ENCODE measurements at places on chromosomes 1 and 21.

DNA sequence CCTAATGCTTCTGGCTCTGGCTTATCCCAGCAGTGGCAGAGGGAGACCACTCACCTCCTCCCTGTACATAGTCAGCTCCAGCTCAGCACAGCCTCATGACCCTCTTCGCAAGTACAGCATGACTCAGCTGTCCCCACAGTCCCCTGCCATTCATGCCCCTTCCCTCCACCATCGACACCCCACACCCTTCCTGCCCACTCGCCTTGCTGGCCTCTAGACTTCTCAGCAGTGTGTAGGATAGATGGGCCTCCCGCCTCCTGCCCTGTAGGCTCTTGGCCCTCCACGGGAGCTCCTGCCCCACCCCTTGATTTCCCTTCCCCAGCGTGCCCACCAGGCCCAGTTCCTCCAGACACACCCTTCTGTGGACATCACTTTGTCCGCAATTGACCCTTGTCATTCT is 9.8 kb downstream of the NPR1 start:
- DNase-seq: no peak

DNA sequence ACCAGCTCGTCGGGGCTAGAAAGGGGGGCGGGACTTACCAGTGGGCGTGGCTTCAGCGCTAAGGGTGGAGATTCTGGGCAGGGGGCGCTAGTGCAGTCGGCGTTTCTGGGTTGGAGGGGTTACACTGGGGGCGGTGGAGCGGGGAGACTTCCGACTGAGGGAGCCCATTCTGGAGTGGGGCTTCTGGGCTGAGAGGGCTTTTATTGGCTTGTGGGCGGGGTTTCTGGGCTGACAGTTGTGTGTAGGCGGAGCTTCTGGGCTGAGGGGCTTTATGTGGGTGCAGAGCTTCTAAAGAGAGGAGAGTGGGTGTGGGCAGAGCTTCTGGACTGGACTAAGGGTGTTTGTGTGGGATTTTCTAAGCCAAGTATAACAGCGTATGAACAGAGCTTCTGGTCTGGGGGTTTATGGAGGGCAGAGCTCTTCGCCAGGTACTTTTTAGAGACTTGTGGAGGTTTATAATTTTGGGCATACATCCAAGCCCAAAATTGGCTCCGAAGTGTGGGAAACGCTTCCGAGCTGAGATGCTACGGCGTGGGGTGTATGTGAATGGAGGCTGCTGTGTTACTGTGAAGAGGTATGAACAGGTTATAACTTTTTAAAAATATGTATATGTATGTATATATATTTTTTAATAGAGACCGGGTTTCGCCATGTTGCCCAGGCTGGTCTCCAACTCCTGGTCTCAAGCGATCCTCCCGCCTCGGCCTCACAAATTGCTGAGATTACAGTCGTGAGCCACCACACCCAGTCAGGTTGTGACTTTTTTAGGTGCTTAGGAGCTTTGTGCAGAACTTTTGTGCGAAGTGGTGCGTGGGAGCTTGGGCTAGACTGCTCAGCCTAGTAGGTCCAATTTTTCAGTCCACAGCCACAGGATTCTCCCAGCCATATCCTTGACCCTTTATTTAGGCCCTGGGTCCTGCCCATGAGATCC is 825 bp downstream of the TMEM39B start:
- DNase-seq: no peak

- no peak for DNase-seq
These were observed 132.1 kb downstream of the PRDM2 start for GRCh38 chr1:13832100-13832499.

- DNase-seq: no peak
These were observed 653 bp downstream of the CASP9 start for GRCh38 chr1:15523104-15524020.

GRCh38 chr1:244901400-244902015 is 37.2 kb upstream of the HNRNPU start:
- no peak for DNase-seq

DNA sequence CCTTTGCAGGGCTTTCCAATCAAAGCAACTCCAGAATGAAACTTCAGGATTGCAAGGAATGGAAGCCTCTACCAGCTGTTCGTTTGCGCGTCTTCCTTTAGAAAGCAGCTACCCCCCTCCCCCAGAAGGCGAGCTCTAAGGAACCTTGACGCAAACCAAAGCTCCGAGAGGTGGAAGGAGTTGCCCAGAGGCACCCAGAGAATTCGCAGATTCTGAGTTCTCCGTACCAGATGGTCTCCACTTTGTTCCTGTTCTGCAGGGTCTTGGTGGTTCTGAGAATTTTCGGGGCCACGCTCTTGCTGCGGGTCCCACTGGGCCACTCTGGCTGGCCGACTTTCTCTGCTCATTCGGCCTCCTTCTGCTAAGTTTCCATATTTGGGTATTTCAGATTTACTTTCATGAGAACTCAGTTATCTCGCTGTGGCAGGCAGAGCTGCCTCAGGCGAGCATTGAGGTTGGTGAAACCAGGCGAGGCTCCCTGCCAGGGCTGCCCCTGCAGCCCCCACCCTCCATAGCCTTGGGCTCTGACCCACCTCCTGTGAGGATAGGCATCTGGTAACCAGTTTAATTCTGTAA is 801 bp downstream of the TRAF5 start:
- DNase-seq: no peak

GRCh38 chr1:11479375-11479979 is 522 bp downstream of the DISP3 start:
- DNase-seq: no peak

- peak; percentile 30 for DNase-seq
These were observed 35.4 kb downstream of the RBM11 start for GRCh38 chr21:14251336-14251735.

- DNase-seq: no peak
These were observed 18.8 kb upstream of the FASLG start for GRCh38 chr1:172640111-172640510.

DNA sequence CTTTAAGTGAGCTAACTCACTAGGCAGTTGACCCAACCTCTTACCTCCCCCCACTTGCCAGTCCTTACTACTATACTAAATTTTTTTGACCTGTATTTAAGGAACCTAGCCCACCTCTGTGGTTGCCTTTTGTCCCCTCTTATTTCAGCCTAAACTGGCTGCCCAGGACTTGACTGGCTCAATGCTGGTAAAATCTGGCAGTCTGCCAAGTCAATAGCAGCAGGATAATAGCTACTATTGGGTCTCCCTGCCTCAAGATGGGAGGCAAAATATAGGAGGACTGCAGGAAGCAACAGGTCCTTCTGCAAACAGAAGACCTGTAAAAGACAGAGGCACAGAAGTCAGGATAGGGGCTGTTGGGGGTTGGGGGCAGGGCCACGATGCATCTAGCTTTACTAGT is 144.2 kb upstream of the POGK start:
- DNase-seq: no peak

DNA sequence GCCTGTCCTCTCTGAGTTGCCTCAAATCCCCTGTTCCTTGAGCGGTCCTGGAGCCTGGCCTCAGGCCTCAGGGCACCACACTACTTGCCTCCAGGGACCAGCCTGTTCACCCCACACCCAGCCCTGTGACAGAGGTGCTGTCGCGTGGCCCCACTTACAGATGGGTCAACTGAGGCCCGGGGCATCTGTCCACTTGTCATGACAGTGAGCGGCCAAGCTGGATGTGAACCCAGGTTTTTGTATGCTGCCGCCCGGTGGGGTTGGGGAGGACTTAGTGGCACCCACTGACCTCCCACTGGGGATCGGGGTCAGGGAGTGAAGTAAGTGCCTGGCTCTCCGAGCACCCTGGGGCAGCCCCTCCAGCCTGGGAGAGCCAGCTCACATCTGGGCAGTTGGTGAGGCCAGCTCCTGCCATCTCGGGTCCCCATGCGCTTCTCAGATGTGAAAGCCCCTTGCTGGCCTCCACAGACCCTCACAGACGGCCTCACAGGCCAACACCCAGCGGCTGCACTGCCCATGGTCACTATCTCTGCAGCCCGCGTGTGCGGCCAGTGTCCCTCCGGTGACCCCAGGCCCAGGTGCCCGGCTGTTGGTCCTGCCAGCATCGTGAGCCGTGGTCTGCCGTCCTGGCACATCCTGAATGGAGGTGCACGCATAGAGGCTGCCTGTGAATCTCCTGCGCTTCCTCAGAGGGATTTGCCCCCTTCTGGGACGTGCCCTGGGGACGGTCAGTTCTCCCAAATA is 9.3 kb upstream of the FAAP20 start:
- DNase-seq: no peak

GRCh38 chr1:147496571-147497210 is 44.6 kb upstream of the BCL9 start:
- DNase-seq: no peak

DNA sequence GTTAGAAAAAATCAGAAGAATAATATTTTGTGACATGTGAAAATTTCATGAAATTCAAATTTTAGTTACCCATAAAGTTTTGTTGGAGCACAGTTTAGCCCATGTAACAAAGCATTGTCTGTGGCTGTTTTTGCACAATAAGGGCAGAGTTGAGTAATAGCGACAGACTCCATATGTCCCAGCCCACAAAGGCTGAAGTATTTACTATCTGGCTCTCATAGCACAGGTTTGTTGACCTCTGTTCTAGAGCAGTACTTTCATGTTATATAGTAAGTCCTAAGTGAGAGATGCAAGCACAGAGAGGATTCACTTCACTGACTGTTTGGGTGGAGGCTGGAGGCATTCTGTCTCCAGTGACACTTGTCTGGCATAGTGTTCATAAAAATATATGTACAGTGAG is 6.8 kb downstream of the LAMC1 start:
- no peak for DNase-seq

DNA sequence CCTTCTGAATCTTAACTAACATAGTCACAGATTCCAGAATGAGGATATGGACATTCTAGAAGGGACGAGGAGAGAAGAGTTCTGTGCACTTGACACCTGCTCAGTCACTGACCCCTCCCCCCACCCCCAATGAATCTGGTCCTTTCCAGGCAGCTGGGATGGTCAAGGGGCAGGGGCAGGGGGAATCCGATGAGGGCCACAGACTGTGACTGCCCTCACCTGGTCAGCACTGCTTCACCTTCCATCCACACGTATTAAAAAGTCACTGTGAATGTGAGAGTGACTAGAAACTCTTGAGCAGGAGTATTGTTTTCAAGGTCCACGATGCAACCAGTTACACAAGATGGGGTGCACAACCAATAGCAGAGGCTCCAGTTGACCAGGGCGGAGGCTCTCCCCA is 9.5 kb upstream of the PRAMEF12 start:
- DNase-seq: no peak

DNA sequence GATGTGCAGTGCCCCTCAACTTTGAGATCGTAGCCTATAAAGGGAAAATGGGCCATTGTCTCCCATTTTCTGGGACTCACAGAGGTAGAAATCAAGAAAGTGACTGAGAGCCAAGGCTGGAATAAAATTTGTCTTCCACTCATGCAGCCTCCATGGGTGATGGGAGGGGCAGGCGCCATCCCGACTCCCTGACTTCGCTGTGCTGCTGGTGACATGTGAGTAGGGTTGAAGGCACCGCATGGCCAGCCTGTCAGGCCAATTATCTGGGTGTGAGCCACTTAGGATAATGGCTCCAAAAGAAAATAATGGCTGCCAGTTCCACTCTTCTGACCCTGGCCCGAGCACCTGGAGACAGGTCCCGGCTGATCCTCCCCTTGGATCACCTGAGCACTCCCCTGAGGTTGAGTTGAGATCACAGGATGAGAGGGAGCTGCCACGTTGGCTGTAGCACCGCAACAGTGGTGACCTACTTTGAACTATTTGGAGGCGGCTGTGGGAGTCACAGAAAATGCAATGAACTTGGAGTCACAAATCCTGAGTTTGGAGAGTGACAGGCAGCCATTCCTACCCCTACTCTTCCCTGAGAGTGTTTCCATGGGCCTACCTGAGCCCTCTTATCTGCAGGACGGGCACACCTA is 26.3 kb downstream of the CAPN9 start:
- DNase-seq: no peak

DNA sequence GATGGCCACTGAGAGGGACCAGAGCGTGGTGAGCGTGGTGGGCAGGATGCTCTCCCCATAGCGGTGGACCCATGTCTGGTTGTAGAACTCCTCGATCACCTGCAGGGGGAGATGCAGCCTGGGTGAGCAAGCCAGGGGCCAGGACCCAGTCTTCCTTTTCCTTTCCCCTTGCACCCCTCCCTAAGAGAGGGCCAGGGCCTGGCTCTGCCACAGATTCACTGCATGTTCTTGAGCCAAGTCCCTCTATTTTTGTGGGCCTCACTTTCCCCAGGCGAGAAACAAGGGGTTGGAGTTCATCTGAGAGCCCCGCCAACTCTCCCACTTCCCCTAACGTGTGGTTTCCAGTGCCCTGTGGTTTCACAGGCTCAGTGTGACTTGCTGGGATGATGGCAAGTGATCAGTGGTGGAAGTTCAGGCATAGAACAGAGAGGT is 27.5 kb downstream of the SLC2A1 start:
- DNase-seq: peak; percentile 55

GRCh38 chr1:39243302-39243701 is 38.8 kb downstream of the MACF1 start:
- DNase-seq: no peak

DNA sequence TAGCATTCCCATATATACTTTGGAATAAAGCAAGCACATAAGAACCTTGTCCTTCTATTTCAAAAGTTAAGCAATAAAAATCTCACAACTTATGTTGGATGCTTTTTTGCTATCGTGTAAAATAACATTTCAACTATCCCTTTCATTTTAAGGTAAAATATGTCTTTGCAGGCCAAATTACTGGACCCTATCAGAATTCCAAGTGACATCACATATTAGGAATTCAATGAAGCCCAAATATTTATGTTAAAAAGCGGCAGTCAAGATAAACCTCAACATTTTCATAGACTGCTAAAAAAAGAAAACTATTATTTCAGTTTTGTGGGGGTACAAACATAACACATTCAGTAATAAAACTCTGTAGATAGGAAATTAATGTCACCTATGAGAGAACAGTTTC is 252.0 kb downstream of the KCTD3 start:
- no peak for DNase-seq

DNA sequence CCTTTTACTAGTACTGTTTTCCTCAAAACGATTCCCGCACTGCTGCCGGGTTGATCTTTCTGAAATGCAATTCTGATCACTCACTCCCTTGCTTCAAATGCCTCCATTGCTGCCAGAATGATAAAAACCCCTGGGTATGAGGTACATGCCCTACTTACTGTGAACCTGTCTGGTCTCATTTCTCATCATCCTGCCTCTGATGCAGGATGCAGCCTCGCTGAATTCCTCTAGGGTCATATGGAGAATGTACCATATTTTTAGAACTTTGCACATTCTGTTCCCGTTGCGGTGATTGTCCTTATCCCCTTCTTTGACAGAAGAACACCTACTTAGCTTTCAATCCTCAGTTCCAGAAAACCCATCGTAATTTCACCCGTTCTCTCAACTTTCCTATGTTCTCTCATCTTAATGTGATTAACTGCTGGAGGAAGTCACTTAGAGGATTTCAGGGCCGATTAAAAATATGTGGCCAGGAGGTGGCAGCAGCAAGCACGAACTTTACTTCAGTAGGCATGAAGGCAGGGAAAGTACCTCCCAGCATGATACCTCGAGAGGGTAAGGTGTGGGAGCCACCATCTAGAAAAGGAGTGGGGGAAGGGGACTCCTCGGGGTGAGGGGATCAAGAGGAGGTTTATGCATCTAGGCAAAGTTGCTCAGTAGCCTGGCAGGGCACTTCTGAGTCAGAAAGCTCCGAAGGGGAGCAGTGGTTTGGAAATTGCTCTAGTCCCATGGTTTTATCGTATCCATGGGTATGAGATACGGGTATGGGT is 361.5 kb upstream of the ZP4 start:
- peak; percentile 68 for DNase-seq
